Hippocampal formation (tissue), 2 donors: ENCODE measurements at places on chromosomes 13 and 19.

GRCh38 chr19:51794885-51795490 lies at the start of gene FPR3:
FPR3 (plus strand) TSS chr19:51795157; CDS start chr19:51823749, 28,592 bp downstream.
- no peak for DNase-seq

- no peak for DNase-seq
These were observed 19.9 kb downstream of the UHRF1 start for GRCh38 chr19:4929186-4929585.

GRCh38 chr13:22944378-22944777 lies 236.4 kb upstream of the SGCG start:
- no peak for DNase-seq

DNA sequence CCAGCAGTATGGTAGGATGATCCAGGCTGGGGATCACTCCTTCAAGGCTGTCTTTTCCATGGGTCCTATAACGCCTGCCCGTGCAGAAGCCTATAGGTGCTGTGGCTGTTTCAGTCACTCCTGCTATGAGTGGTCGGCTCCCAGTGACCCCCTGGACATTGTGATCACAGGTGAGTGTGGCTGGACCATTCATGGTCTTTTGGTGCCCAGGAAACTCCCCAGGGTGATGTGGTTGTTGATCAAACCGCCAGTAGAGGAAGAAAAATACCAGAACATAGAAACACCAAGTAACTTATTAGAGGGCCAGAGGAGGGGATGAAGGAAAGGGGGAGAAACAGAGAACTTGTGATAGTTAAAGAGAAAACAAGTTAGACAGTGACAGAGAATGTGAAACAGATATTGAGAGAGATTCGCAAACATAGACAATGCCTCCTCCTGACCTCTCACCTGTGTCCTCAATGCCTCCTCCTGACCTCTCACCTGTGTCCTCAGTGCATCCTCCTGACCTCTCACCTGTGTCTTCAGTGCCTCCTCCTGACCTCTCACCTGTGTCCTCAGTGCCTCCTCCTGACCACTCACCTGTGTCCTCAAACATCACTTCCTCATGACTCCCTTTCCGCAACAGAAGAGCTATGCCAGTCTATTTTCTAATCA lies 19.4 kb downstream of the LAIR2 start:
- no peak for DNase-seq

- DNase-seq: no peak
These were observed 477.0 kb downstream of the FOXO1 start for GRCh38 chr13:40189426-40189825.

DNA sequence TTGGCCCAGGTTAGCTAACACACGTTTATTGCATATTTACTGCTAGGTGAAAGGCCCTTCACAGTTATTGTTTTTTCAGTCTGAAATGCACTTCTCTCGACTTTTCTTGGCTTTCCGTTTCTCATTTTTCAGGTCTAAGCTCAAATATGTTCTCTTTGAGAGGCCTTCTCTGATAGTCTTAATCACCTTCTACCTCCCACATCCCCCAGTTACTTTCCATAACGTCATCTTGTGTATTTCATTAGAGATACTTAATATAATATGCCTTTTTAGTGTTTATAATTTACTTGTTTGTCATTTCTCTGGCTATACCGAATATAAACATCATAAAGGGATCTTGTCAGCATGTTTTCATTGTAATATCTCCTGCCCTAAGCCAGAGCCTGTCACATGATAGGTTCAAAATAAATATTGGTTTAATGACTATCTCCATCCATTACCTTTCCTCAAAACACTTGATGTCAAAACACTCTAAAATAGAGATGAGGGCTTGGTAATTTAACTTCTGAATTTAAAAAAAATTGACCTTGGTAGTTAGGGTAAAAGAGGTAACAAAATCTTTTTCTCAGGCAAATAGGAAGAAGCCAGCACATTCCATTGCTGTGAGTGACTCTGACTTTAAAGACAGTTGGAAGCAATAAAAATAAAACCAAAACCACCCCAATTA lies 168.6 kb upstream of the RFC3 start:
- no peak for DNase-seq
